ENCODE measurements at places on chromosomes 6 and 20.

DNA sequence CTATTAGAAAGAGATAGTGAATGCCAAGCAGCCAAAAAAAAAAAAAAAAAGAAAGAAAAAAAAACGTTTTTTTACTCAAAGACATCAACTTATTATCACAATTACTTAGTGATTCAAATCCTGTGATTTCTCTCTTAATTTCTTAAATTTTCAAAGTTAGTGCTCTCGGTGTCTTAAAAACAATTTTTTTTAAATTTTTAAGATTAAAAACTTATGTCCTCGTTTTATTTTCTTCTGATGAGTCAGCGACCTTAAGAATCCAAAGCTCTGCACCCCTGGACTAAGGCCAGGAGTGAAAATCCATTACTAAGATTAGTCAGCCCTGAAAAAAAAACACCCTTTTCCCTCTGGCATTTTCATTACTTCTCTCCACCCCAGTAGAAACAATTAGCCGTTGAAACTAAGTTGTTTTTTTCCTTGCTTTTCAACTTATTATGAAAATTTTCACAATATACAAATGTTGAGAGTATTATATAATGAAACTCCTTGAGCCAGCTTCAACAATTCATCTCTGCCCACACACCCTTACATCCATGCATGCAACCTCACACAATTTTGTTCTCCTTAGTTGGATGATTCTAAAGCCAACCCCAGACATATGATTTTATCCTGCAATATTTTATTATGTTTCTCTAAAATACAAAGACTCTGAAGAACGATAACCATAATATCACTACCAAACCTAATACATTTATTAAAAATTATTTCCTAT is 85.6 kb upstream of the CARMIL1 start:
- DNase-seq = no peak

- no peak for DNase-seq
These were observed 18.8 kb downstream of the EFCAB8 start for GRCh38 chr20:32877507-32877906.

GRCh38 chr20:33791021-33791420 is 20.1 kb upstream of the CHMP4B start:
- DNase-seq = no peak

- no peak for DNase-seq
These were observed 32.3 kb downstream of the GSTA3 start for GRCh38 chr6:52877168-52877567.

GRCh38 chr6:113495521-113495920 is 361.6 kb upstream of the MARCKS start:
- no peak for DNase-seq
